Left renal cortex interstitium (tissue), 4 donors: ENCODE measurements at places on chromosomes 1 and 21. TPM values are rescaled to one million over a fixed set of nuclear protein-coding genes. Genes with fewer than 3 reads are reported as not detected.

Gene RAB4A
- polyA plus RNA-seq: 57.7 TPM

Gene ANKRD35
- 2.4 TPM for polyA plus RNA-seq

Gene ANGPTL7
- 0.06 TPM for polyA plus RNA-seq

Gene FAM72C
- polyA plus RNA-seq: 2.6 TPM

Gene OR2L5
- not detected for polyA plus RNA-seq

Gene KRTAP21-2
- polyA plus RNA-seq: not detected

Gene LCE1C
- not detected for polyA plus RNA-seq

Gene STYXL2
- polyA plus RNA-seq: 0.43 TPM

Gene TMEM240
- polyA plus RNA-seq: 6.9 TPM

Gene ADAMTS1
- polyA plus RNA-seq: 102 TPM

DNA sequence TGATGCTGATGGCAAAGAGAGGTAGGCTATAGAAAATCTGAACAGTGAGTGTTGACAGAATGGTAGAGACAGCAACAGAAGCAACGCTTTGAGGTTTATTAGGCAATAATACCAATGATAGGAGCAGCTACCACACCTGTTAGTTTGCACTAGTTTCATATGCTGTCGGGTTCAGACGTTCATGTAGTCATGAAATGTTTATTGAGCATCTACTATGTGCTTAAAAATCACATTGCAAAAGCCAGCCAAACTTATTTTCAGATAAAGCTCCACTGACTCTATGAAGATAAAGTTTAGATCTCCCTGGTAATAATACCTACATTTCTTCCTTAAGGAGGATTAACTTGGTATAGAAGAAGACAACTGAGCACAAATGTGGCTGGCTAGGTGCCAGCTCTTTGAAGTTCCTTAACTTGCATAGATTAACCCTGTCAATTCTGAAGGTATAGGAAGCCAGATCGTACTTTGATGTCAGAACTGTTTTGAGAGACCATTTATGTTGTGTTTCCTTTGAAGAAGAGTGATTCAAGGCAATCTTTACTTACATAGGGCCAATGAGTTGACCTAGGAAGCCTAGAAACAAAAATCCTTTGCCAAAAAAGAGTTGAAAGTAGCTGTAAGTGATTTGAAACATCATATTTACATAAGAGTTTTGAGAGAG lies 71.5 kb downstream of the DISP1 start:
- no peak for DNase-seq

DNA sequence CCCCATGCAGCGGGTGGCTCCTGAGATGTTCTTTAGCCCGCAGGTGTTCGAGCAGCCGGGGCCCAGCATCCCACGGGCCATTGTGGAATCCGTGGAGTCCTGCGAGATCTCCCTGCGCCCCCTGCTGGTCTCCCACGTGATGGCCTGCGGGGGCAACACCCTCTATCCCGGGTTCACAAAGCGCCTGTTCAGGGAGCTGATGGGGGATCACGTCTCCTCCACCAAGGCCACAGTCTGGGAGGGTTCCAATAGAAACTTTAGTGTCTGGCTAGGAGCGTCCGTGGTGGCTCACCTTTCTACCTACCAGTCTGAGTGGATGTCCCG lies 71.0 kb downstream of the ACTL8 start:
- DNase-seq: no peak

DNA sequence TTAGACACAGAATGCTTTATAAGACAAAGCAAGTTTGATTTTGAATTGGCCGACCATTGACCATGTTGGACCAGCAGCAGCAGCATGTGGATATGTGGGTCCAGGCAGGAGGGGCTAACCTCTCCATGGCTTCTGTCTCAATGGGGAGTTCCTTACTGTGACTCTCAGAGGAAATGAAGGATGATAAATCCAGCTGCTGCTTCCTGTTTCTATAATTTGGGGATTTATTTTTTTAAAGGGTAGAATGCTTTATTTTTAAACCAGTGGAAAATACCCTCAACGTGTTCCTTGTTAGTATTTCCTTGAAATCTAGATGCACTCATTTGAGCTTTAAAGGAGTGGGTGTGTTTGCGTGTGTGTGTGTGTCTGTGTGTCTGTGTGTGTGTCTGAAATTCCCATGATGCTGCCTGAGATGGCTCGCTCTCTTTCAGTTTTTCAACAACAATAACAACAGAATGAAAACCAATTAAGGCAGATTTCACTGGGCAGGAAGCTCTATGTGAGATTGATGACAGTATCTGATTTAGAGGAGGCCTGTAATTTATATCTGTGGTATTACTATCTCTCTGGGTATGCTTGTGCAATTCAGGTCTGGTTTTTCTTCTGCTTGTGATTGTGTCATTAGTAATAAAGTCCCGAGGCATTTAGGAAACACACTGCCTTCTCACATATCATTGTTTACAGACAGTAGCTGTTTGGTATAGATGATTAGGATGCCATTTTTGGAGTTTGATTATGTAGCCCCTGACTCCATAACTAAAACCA lies 86.1 kb upstream of the ZNF326 start:
- DNase-seq: no peak

GRCh38 chr1:232911027-232911599 lies 39.3 kb upstream of the NTPCR start:
- no peak for DNase-seq

GRCh38 chr1:109438798-109439297 lies 12.6 kb upstream of the PSMA5 start:
- DNase-seq: no peak

DNA sequence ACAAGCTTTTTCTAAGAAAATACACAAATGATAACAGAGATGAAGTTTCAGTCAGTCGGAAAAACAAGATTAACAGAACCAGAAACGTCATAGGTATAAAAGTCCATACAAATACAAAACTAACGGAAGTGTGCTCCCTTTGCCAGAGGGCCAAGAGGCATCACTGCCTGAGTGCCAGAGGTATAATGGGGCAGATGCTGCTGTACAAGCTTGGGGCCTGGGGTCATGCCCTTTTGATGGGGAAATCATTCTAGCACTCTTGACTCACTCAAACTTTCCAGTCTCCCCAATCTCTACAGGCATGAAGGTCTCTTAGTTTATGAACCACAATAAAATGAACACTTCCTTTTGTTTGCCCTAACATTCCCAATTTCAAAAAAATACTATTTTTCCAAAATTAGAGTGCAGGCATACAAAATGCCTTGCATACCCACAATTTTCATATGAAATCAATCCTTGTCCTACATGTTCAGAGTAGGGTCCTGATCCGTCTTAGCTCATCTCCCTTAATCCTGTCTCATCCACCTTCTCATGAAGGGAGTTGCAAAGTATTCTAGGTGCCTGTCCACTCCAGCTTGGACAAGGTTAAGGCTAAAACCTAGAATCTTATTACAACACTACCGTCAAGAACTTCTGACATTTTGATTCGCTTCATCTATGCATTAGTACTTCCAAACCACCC lies 1.5 kb downstream of the RPL22 start:
- no peak for DNase-seq

GRCh38 chr1:199549421-199549820 lies 478.1 kb upstream of the NR5A2 start:
- no peak for DNase-seq

GRCh38 chr21:16372586-16372985 lies 642.8 kb downstream of the USP25 start:
- no peak for DNase-seq

DNA sequence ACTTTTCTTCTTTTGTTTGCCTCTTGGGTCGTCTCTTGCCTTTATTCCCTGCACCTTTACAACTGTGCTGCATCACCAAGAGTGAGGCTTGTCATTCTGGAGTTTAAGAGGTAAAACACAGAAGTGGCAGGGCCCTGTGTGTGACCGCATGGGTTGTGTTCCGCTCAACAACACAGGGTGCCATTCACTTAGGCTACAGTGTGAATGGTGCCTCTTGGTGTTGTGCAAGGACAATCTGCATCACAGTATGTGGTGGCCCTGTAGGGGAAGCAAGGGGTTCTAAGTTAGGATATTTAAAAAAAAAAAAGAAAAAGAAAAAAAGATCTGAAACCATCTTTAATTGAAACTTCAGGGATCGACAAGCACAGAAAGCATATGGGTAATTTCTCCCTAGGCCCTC lies 38.2 kb downstream of the BRINP2 start:
- no peak for DNase-seq

DNA sequence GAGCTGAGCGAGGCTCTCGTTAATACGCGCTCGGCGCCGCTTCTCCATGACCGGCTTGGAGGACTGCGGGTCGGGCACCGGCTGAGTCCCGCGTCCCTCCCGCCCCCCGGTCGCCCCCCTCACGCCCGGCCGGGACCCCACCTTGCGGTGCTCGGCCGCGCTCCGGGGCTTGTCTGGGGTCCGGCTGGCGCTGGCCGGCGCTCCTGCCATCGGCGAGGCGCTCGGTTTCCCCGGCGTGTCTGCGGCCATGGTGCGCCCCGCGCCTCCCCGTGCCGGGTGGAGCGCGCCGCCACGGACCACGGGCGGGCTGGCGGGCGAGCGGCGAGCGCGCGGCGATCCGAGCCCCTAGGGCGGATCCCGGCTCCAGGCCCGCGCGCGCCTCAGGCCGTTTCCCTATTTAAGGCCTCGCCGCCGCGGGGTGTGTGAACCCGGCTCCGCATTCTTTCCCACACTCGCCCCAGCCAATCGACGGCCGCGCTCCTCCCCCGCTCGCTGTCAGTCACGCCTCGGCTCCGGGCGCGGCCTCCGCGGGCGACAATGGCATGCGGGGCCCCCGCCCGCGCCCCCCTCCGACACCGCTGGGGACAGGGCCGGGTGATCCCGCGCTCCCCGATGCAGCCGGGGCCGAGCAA lies at the start of gene HES4:
HES4 (minus strand) TSS at position 373 of the 632 bp plus-strand sequence; CDS start at position 249, 124 bp downstream.
- peak; percentile 87 for DNase-seq

GRCh38 chr1:12626888-12627287 lies 8.9 kb upstream of the DHRS3 start:
- no peak for DNase-seq

- no peak for DNase-seq
Observed at GRCh38 chr1:153617663-153618062, 1.5 kb upstream of the S100A14 start.

- no peak for DNase-seq
Observed at GRCh38 chr1:230833511-230833910, 34.8 kb downstream of the C1orf198 start.

GRCh38 chr21:36613059-36613458 lies 85.9 kb upstream of the SIM2 start:
- DNase-seq: no peak

DNA sequence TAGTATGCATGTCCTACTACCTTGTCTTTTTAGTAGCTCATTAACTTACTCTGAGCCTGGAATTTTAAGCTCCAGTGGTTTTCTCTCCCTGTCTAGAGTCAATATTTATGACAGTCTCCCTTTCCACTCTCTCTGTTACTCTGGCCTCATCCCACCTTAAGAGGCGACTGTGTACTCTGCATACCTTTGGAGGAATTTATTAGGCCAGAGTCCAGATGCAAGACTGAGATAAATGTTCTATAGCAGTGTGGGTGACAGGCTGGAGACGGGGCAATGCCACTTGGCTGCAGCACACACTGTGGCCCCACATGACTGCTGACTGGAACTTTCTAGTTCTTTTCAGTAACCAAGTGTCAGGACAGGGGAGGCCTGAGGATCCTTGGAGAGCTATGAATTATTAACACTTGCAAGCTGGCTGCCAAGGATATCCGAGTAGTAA lies 4.1 kb upstream of the PDZK1 start:
- DNase-seq: peak; percentile 68

- no peak for DNase-seq
Observed at GRCh38 chr21:35923971-35924370, 136.4 kb downstream of the SETD4 start.

DNA sequence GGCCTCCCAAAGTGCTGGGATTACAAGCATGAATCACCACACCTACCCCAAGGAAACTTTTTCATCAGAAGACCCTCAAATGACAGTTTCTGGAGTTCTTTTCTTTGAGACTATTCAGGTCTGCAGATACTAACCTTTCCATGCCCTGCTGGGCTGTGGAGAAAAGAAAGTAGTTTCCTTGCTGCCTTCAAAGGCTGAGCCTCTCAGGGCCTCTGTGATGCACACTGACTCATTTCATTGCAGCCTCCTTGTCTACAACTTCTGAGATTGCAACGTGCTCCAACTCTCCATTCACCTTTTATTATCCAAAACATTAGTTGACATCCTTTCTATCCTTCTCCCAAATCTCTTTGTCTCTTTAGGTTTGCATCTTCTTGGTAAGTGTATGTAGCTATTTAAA lies 8.8 kb upstream of the SAMSN1 start:
- no peak for DNase-seq

DNA sequence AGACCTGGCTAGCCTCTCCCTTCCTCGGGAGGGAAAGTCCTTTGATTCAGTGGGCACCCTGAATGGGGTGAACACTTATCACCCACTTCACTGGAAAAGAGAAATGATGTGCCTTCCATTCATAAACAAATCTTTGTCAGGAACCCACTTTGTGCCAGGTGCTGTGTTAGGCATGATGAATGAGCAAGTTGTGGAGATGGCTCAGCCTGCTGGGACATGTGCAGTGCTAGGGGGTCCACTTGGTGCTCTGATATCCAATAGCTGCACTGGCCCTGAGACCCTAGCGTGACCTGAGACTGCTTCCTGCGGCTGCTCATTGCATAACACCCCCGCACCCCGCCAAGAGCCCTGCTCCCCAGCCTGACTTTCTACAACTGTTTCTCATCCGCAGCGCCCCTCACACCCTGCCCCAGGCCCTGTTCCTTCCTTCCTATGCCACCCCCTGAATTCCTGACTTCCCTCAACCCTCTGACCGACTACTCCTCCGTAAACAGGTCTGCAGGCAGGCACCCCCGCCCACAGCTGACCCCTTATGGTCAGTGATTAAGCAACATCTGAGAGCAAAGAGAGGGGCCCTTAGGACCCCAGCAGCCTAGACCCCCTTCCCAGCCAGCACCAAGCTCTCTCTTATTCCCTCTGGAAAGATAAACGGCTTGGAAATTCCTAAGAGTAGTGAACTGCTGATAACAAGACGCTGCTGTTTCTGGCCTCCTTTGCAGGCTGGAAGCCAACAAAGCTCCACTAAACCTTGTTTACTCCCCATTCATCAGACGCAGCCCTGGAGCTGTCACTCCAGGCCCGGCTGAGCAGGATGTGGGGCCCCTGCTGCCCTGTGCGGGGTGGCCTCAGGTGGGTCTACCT lies 12.9 kb downstream of the CSRP1 start:
- no peak for DNase-seq

DNA sequence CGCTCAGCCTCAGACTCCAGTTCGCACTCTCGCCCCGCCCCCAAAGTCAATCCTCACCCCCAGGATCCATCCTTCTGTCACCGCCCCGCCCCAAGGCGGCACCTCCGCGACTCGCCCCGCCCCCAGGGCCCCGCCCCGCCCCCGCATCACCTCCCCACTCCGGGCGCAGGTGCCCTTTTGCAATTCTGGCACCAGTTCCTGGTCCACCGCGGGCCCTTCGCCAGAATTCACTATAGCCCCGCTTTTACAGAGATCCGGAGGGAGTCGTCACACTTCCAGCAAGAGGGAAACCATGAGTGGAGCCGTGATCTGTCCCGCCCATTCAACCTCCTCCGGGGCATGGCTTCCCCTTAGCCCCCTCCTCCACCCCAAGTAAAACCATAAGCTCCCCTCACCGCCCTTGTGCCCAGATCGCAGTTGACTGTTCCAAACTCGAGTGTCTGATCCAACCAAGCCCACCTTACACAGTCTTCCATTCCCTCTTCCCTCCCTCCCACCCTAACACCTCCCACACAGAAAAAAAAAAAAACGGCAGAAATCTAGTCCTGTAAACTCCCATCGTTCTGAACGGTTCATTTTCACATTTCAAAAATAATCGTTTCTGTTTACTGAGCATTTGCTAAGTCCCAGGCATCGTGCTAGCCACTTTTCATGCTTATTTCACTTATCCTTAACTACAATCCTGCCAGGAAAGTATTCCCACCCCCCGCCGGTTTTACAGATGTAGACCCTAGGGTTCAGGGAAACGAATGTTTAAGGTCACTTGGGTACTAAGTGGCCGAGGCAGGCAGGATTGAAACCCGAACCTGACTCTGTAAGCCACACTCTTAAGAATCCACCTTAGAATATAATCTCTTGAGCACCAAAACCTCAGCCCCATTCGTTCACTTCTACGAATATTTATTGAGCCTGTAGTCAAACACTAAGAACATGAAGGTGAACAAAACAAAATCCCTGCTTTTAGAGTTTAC lies 1.3 kb upstream of the DNAJC16 start:
- peak; percentile 87 for DNase-seq
